Stimulated activated CD4-positive, alpha-beta T cell treated with anti-CD3 and anti-CD28 coated beads, Interleukin-1b, Interleukin-23, amount 100 ng/mL, for 1 hour (primary cell): ENCODE measurements at places on chromosomes 1 and 21.

- DNase-seq: no peak
Observed at GRCh38 chr1:48493970-48494769, 22.2 kb upstream of the SPATA6 start.

DNA sequence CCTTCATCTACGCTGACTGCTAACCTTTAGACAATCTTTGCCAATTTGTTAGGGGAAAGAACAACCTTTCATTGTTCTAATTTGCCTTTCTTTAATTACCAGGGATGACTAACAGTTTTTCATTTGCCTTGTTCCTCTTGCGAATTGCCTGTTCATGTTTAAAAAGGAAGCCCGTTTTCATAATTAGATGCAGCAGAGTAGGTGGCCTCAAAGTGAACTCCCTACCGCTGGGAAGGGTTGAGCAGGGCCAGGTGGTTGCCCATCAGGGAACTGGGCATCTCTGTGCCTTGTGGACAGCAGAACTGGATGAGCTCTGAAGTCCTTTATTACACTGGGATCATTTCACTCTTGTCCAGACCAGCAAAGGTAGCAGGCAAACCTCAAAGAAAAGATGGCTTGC, 59.0 kb downstream of the HIVEP3 start:
- DNase-seq: no peak

DNA sequence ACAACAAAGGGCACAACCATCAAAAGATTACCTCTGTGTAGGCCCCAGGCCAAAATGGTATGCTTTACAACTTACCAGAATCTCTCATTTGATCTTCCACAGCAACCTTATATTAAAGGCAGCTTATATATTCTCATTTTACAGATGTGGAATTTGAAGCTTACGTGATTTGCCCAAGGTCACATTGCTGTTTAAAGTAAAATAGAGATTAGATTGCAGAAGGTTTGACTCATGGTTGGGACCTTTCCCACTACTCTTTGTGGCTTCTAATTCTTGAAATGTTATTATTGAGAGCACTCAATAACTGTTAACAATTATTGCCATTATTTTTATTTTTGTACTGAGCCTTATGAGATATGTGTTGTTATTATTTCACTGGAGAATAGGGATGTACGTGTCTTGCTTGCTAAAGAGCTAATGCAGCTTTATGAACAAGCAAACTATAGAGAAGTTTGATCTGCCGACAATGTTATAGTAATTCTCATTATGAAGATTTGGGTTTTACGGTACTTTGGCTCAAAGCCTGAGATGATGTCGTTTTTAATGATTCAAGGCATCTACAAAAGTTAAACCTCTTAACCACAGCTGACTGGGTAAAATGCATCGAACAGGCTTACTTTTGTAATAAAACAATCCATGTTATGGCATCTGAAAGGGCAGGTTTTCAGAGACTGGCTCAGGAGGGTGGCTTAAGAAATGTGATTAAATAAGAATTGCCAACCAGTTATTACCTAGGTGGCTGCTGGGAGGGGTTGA, 43.3 kb upstream of the TSNAX start:
- DNase-seq: no peak

DNA sequence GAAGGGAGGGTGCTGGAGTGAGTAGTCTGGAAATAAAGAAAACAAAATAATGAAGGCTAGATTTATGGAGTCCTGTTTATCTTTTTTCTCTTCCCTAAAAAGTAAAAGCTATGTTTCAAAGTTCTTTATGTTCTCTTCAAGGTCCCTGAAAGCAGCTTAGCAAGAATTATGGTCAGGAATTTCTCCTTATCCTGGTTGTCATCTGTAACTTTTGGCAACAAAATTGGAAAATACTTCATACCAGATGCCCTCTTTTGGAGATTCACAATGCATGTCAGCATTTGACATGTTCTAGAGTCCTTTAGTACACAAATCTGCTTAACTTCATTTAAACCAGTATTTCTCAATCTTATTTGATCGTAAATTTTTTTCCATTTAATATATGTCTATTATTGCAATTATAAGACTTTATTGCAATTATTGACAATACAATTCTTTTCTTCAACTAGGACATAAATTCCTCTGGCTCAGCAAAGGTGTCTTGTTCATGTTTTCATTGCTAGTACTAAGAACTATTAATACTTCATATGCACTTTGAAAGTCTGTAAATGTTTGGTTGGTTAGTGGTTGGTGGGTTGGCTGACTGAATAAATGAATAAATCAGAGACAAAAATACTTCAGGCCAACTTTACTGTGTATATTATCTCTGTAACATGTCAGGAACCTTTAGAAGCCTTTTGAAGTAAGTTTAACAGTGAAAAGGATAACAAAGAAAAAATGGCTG, 101.5 kb downstream of the ATP1B1 start:
- DNase-seq: no peak

DNA sequence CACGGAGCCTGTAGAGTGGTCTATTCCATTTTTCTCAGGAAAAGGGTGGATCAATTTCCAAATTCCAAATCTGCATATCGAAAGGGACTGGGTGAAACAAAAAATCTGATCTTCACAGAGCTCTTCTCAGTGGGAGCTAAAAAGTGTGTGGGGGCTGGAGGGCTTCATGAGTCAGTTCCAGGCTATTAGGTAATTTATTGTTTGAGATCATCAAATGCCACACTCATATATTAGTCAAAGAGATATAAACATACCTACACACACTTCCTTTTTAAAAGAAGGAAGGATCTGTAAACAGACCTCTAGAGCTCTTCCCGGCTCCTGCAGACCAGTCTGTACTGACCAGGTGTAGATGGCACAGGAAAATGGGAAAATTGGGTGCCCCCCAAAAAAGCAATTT, 175.4 kb downstream of the ZBTB18 start:
- DNase-seq: no peak

- DNase-seq: no peak
Observed at GRCh38 chr1:3097861-3098260, 28.9 kb downstream of the PRDM16 start.

- DNase-seq: no peak
Observed at GRCh38 chr1:172500207-172500606, 32.7 kb upstream of the SUCO start.
